ENCODE measurements at places on chromosomes 3 and 15.

DNA sequence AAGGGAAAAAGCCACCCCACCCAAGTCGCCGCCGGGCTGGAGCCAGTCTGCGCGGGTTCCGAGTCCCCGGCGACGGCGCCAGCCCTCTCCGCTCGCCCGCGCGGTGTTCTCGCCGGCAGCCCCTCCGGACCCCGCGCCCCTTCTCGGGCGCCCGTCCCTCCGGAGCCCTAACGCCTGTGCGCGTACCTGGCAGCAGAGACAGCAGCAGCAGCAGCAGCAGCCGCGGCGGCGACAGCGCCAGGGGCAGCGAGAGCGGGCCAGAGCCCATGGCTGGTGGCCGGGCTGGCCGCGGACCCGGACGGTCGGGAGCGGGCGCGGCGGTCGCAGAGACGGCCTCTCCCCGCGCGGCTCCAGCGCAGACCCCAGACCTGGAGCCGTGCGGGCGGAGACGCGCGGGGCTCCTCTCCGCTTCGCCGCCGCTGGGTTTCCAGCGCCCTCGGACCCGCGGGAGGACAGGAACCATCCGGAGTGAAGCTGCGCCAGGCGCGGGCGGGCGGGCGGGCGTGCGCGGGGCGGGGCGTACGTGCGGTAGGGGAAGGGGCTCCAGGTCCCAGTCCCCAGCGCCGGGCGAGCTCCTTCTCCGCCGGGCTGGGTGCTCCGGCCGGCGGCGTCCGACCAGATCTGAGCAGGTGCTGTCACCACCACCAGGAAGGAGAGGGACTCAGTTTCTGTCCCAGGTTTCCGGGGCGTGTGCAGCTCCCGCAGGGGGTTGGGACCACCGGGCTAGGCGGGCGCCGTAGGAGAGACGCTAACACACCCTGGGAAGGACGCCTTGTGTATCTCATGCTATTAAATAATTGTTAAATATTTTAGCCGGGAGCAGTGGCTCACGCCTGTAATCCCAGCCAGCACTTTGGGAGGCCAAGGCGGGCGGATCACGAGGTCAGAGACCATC, at the start of gene CHRNA3:
Gene CHRNA3, minus strand, starts transcription at position 470 of the 895 bp plus-strand sequence. Its CDS starts 202 bp downstream, at position 268.
- peaks cover 11% of the 10 kb centered on the region for H3K4me1 ChIP-seq
- no peak within 1 kb of the TSS for H3K27ac ChIP-seq
- peaks cover 11% of the 10 kb centered on the region for H3K27me3 ChIP-seq
- no peaks in the 10 kb centered on the region for H3K36me3 ChIP-seq

GRCh38 chr3:101851072-101851770, 1.9 kb downstream of the NFKBIZ start:
- peak overlapping the region; percentile 98 for H3K27ac ChIP-seq
- DNase-seq = no peak
- H3K27me3 ChIP-seq = peaks cover 16% of the 10 kb centered on the region
- H3K4me1 ChIP-seq = peaks cover 23% of the 10 kb centered on the region

GRCh38 chr15:32733281-32733680, 15.5 kb downstream of the GREM1 start:
- H3K4me1 ChIP-seq = no peaks in the 10 kb centered on the region
- H3K27ac ChIP-seq = no peak overlapping the region
- no peak for DNase-seq
- H3K27me3 ChIP-seq = peaks cover 4% of the 10 kb centered on the region
- H3K4me3 ChIP-seq = no peak overlapping the region
- no peaks in the 10 kb centered on the region for H3K36me3 ChIP-seq

GRCh38 chr3:5607581-5607980, 420.1 kb downstream of the EDEM1 start:
- H3K27me3 ChIP-seq = no peaks in the 10 kb centered on the region
- H3K4me1 ChIP-seq = no peaks in the 10 kb centered on the region
- no peaks in the 10 kb centered on the region for H3K36me3 ChIP-seq
- no peak for DNase-seq

- H3K4me3 ChIP-seq = peak overlapping the region; percentile 31
- H3K27me3 ChIP-seq = peaks cover 5% of the 10 kb centered on the region
- H3K27ac ChIP-seq = no peak overlapping the region
- H3K36me3 ChIP-seq = peaks cover 20% of the 10 kb centered on the region
- peaks cover 11% of the 10 kb centered on the region for H3K4me1 ChIP-seq
- no peak for DNase-seq
Measured at GRCh38 chr15:88630141-88630721, 8.6 kb upstream of the ISG20 start.

DNA sequence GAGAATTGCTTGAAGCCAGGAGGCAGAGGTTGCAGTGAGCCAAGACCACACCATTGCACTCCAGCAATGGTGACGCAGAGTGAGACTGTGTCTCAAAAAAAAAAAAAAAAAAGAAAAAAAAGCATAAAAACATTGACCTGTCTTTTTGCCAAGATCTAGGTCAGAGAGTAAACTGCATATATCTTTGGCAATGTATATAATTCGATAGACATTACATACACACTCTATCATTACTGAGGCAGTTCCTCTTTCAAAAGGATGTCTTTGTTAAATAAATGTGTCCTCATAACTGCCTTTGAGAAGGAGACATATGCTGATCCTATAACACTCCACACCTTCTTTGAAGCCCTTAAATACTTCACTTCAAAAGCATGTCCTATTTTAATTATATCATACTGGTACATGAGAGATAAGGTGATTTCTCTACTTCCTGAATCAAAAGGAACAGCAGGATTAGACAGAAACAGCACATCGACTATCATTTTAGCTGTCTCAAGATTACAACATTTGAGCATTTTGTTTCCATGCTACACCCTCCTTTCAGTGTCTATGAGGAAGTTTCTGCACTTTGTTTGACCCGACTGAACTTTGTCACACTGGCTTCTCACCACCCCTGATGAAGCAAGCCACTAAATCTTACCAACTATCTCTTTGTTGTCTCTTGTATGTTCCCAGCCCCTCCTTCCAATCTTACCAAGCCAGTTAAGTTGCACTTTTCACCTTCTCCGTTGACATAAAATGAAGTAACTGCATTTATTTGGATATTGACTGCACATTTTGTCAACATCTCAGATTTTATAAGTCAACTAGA, 335.8 kb downstream of the MECOM start:
- peaks cover 20% of the 10 kb centered on the region for H3K4me1 ChIP-seq
- H3K4me3 ChIP-seq = no peak overlapping the region
- H3K27me3 ChIP-seq = no peaks in the 10 kb centered on the region
- no peak overlapping the region for H3K27ac ChIP-seq
- H3K36me3 ChIP-seq = no peaks in the 10 kb centered on the region
- DNase-seq = no peak

Measured in endothelial cell (in vitro differentiated cells).